ENCODE measurements at places on chromosomes 6 and 20.

DNA sequence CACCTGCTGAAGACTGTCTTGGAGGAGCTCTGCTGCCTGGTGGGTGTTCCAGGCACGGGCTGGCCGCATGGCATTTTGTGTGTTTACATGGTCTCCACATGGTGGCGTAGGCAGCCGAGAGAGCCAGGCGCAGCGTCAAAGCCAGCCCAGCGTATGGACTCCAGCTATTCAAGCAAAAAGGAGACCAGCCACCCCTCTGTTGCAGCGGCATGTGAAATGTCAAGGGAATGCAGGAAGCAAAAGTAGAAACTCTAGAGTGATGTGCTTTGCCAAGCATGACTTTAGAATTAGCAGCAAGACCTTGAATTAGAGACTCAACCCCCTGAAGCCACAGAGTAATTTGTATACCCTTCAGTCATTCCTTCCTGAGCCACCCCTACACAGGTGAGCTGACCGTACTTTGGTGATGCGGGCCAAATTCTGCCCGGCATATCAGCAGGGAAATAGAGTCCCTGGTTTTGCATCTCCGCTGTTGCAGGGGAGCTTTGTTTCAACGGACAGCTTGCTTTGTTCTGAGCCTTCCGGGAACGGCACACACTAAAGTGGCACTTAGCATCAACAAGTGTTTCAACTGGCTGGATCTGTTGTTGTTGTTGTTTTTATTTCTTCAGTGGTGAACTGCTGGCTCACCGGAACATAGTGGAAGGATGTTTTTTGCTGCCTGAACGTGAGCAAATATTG lies 48.5 kb downstream of the FNDC1 start:
- DNase-seq, result no peak

DNA sequence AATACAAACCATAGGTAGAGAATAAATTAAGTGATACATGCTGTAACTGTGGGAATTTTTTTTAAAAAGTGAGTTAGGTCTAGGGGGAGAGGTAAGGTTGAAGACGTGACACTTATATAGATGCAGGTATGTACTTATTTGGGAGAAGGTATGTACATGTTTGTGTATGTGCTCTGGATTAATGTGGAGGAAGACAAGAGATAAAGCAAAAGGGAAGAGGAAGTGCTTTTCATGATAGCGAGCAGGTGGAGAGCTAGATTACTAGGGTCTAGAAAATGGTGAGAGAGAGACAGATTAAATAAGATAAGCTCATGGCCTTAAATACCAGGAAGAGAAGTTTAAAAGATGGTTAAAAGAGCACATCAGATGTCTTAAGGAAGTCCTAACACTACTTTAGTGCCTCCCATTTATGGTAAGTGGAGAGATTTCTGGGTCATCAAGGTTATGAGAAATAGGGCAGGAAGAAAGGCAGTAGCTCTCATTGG lies 92.5 kb downstream of the MAN1A1 start:
- no peak for DNase-seq

DNA sequence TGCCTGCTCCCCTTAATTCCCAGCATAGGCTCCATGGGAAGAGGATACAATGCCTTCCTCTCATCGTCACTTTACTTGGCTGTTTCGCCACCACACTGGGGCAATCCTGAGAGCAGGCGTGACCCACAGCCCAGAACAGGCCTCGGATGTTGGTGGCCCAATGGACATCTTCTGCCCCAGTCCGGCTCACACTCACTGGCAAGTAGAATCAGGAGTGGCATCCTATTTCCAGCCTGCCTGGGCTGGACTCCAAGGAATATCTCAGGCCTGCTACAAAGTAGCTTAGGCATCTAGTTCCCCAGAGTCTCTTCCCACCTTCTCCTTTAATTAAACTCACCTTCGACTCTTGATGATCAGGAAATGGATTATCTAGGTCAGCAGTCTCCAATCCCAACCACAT lies 110.5 kb downstream of the LRFN2 start:
- no peak for DNase-seq

DNA sequence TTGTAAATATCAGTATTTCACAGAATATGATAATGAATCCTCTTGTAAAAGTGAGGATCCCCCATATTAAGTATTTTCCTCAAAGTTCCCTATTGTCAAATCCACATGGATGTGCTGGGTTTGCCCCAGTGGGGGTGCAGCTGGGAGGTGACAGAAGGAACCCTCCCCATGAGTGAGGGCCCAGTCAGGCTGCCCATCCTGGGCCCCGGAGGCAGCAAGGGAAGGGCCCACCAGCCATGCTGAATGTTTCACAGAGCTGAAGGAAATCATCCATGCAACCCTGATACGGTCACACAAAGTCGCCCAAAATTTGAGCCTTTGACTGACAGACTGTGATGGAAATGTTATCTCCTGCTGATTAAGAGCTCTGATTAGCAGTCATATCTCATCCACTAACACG lies 39.7 kb downstream of the FRMD1 start:
- DNase-seq, result no peak

GRCh38 chr6:112296122-112296521 lies 41.8 kb upstream of the LAMA4 start:
- no peak for DNase-seq

GRCh38 chr6:7742223-7742785 lies 16.4 kb downstream of the BMP6 start:
- no peak for DNase-seq

GRCh38 chr6:126180585-126180984 lies 159.3 kb upstream of the CENPW start:
- no peak for DNase-seq

GRCh38 chr6:138923561-138923960 lies 64.5 kb downstream of the REPS1 start:
- DNase-seq, result no peak

DNA sequence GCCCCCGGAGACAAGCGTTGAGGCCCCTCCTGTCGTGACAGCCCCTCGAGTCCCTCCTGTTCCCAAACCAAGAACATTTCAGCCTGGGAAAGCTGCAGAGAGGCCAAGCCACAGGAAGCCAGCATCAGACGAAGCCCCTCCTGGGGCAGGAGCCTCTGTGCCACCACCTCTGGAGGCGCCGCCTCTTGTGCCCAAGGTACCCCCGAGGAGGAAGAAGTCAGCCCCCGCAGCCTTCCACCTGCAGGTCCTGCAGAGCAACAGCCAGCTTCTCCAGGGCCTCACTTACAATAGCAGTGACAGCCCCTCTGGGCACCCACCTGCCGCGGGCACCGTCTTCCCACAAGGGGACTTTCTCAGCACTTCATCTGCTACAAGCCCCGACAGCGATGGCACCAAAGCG lies 72.4 kb downstream of the SERAC1 start:
- DNase-seq, result no peak

DNA sequence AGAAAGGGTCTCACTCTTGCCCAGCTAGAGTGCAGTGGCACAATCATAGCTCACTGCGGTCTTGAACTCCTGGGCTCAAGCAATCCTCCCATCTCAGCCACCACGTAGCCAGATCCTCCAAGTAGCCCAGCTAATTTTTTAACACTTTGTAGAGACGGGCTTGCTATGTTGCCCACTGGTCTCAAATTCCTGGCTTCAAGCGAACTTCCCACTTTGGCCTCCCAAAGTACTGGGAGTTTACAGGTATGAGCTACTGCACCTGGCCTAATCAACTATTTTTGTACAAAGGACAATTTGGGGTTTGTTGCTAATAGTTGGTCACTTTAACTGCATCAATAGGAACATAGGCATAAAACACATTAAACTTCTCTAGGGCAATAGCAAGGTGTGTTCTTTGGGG lies 29.9 kb upstream of the SYNCRIP start:
- no peak for DNase-seq

- no peak for DNase-seq
Measured at GRCh38 chr6:86016567-86016966, 373.9 kb upstream of the SYNCRIP start.

GRCh38 chr6:151551223-151551857 lies 57.5 kb downstream of the CCDC170 start:
- DNase-seq, result no peak

GRCh38 chr20:24995741-24996448 lies 3.3 kb upstream of the APMAP start:
- DNase-seq, result no peak

GRCh38 chr20:51739722-51740249 lies 28.4 kb downstream of the ATP9A start:
- DNase-seq, result no peak

GRCh38 chr6:127457456-127458064 lies 1.6 kb downstream of the KIAA0408 start:
- DNase-seq, result no peak

DNA sequence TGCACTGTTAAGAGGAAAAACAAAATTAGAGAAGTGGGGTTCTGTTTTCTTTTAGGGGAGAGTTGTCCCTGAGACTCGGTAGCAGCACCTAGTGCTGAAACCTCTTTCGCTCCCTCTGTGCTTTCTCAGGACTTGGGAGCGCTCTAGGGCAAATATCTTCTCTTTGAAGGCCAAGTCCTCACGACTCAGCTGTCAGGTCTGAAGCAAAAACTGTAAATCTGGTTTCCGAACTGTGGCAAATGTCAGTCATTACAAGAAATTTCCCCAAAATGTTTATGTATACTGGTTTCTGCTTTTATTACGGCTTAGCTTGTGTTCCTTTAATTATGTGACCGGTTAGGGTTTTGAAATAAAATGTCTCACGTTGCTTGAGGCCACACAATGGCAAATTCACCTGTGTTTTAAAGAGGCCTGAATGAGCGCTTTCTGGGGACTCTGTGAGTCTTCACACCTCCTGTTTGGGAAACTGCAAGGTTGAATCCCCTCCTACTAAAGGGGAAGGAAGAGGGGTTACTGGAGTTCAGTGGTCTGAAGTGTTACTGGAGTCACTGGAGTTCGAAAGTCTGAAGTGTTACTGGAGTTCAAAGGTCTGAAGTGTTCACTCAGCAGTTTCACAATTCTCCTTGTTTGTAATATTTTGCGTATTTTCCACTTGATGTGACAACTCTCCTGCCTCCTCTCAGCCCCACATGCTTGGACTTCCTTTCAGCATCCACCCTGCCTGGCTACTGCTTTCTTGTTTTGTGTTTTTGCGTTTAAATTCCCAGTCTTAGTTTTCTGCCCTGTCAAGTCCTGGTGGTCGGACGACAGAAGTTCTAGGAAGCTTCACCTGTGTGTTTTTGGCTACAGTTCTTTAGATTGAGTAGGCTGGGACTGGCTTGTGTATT lies 1.6 kb downstream of the SMPDL3A start:
- no peak for DNase-seq

GRCh38 chr6:161050134-161050765 lies 58.7 kb downstream of the MAP3K4 start:
- no peak for DNase-seq

- no peak for DNase-seq
Measured at GRCh38 chr20:15235471-15236198, 898.2 kb upstream of the FLRT3 start.

GRCh38 chr6:144415835-144416237 lies 130.7 kb downstream of the UTRN start:
- DNase-seq, result no peak

DNA sequence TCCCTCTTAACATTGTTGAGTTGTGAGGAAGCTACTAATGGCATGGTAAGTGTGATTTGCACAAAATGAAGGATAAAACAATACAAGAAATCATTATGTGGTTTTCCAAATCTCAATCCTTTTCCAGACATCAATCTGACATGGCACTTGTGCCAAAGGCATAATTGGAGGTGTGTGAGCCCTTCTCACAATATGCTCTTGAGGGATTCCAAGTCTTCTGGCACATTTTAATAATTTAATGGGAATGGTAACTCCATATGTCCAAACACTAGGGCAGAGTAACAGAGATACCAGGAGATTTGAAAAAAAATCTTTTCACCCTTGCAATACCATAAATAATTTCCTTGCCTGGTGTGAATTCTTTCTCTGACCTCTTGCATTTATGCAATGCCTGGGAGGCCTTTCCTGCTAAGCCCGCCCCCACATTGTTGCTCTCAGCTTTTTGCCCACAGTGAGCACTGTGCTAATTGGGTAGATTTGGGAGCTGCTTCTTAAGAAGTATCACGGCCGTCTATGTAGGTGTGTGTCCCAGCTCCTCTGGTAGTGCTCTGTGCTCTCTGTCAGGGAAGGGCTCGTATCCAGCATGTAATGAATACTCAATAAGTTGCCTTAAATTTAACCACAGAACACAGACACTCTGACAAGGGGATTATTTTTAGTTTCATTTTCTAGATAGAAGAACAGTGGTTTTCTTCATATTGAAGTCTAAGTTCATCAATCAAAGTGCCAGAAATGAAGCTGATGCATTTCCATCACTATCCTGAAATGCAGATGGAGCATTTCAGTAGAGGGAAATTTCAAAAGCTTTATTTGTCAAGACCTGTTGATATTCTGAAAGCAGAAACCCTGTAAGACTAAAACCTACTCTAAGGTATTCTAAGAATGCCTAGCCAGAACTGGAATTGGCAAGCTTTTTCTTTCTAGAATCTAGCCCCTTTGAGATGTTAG lies 54.4 kb upstream of the CEP85L start:
- no peak for DNase-seq

- DNase-seq, result no peak
Measured at GRCh38 chr6:148818939-148819575, 72.2 kb downstream of the UST start.

DNA sequence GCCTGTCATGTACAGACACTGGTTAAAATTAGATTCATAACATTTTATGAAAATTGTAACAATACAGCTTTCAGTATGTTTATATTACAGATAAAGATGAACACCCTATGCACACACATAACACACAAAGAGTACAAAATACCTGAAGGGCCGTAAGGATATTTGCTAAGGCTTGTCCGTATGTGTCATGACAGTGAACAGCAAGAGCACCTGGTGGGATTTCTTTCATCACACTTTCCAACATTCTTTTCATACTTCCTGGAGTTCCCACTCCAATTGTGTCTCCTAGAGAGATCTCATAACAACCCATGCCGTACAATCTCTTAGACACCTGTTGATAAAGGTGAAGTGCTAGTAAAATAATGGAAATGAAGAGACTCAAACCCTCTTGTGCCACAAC lies 83.7 kb downstream of the HMGCLL1 start:
- no peak for DNase-seq

GRCh38 chr6:136586295-136586694 lies 36.1 kb upstream of the MAP7 start:
- DNase-seq, result no peak

DNA sequence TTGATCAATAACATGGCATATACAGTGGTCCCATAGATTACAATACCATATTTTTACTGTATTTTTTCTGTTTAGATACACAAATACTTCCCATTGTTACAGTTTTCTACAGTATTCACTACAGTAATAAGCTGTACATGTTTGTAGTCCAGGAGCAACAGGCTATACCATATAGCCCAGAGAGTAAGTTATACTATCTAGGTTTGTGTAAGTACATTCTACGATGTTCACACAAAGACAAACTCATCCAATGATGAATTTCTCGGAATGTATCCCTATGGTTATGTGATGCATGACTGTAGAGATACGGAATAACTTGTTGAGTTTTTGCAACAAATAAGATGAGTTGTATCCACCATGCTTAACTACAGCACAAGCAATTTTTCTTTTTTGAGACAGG lies 3.6 kb upstream of the MYO6 start:
- DNase-seq, result no peak

- no peak for DNase-seq
Measured at GRCh38 chr20:32536851-32537656, 48.1 kb downstream of the NOL4L start.
